Thymus (tissue), 14 donors: ENCODE measurements at places on chromosomes 12 and 14. TPM values are rescaled to one million over a fixed set of nuclear protein-coding genes. Genes with fewer than 3 reads are reported as not detected.

TCL1B gene
- 0.14 TPM for polyA plus RNA-seq

PGF gene
- polyA plus RNA-seq: 7.5 TPM

MRPL42 gene
- 38.2 TPM for polyA plus RNA-seq

DNA sequence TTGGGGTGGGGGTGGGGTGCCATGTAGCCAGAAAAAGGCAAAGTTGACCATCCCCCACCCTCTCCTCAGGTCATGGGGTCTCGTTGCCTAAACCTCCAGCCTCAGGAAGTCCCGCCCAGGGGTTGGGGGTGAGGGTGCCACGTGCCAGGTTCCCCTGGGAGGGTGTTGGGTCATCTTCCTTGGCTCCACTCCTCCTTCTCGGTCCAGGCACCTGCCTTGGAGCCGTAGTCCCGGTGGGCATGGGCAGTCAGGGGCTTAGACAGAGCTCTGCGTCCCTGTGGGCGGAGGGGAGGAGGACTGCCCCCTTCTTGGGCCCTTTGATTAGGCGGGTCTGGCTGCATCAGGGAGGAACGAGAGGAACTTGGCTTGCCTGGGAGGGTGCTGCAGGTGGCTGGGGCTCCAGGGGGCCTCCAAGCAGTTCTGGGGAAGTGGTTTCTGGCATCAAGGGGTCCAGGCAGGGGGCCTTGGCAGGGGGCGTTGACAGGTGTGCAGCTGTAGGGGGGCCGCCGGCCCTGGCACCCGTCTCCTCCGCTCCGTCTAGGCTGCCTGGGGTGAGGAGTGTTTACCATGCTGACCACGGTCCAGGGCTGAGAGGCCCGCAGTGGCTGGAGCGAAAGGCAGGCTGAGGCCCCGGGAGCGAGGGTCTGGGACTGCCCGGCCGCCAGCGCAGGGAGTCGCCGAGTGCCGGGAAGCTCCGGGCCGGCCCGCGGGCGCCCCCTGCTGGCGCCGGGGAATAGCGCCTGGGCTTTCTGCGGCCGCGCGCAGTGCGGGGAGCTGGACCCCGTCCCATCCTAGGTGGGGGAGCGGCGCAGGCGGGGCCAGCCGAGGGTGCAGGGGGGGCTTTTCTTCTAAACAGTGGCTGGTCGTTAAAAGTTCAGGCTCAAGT, 7.9 kb downstream of the SETD1B start:
- DNase-seq: peak; percentile 81

DNA sequence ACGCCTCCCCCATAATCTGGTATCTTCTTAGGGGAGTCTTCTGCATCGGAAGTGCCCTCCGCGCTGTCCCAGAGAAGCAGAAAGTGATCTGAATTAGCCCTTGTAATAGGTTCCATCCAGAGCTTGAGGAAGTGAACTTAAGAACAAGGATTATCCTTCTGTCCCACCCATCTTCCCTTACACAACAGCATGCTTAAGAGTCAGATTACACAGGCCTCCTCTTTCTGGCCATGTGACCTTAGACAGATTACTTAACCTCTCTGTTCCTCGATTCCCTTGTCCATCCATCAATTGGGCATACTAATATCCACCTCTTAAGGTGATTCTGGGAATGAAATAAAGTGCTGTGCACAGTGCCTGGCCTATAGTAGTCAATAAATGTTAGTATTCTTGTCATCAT, 11.4 kb downstream of the CABP1 start:
- no peak for DNase-seq

GRCh38 chr12:24246934-24247333, 297.5 kb upstream of the SOX5 start:
- DNase-seq: no peak

- no peak for DNase-seq
Observed at GRCh38 chr14:53002576-53002975, 51.7 kb upstream of the FERMT2 start.

- no peak for DNase-seq
Observed at GRCh38 chr12:131126662-131127173, 173.0 kb downstream of the ADGRD1 start.

DNA sequence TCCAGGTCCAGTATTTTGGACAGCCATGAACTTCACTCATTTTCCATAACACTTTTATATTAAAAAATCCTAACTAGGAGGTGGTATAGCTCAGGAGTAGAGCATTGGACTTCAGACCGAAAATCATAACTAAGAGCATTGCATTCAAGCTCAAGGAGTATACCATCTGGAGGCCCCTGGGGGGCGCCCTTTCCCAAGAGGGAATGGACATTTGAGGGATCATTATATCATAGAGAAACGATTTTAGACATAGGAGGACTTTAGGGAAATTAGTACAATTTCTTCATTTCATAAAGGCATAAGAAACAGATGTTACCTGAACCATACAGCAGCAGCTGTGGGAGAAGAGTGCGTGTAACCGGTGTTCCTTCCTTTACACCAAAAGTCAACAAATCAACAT, 5.2 kb upstream of the ATG14 start:
- no peak for DNase-seq

DNA sequence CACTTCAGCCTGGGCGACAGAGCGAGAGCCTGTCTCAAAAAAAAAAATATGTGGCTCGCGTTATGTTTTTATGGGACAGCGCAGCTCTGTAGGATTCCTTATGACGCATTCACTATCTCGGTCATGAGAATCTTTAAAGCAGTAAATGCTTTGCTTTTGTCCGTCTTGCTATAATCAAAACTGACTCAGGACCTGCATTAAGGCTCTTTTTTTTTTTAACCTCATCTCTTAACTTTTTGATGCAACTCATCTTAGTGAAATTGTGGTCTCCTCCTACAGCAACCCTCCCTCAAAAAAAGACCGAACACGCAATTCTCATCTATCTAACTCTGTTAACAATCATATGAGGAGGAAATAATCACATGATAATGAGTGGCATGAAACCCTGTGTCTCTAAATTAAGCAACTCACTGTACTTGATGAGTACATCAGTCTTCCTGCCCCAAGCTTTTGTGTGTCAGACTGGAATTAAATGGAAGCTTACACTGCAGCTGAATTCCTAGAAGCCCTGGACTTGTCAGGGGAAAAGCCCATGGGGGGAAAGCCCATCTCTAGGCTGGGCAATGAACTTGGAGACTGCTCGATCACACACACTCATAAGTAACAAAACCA, 4.3 kb downstream of the P2RX4 start:
- DNase-seq: no peak

DNA sequence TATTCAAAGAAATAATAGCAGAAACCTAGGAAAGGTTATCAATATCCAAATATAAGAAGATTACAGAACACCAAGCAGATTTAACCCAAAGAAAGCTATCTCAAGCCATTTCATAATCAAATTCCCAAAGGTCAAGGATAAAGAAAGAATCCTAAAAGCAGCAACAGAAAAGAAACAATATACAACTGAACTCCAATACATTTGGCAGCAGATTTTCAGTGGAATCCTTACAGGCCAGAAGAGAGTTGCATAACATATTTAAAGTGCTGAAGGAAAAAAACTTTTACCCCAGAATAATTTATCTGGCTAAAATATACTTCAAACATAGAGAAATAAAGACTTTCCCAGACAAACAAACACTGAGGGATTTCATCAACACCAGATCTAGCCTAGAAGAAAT, 54.3 kb downstream of the DENND5B start:
- no peak for DNase-seq

DNA sequence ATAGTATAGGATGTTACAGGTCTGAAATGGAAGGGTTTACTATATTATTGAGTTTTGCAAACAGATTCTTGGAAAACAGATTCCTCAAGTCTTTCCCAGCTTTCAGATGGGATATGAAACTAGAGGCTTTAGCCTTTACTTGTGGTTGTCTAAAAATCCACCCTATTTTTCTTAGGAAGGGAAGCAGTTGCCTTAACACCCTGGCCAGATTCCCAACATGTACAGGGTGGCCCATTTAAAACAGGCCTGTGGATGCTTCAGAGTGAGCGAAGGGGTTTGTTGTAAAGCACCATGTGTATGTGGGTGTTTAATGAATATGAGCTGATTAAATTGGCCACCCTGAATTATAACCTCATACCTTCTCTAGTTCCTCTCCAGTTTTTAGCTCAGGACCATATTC, 415.9 kb downstream of the ZFP36L1 start:
- no peak for DNase-seq
